ENCODE measurements at places on chromosomes 5 and 9.

- no peak for DNase-seq
These were observed 114.5 kb downstream of the C9orf152 start for GRCh38 chr9:110093417-110093816.

- no peak for DNase-seq
These were observed 217.8 kb upstream of the MAST4 start for GRCh38 chr5:66378407-66378806.

GRCh38 chr9:94908583-94909249 lies 182.2 kb downstream of the AOPEP start:
- DNase-seq, result no peak

GRCh38 chr5:169705322-169705721 lies 68.2 kb downstream of the DOCK2 start:
- no peak for DNase-seq

GRCh38 chr9:77453825-77454647 lies 194.1 kb downstream of the GNA14 start:
- DNase-seq, result no peak

DNA sequence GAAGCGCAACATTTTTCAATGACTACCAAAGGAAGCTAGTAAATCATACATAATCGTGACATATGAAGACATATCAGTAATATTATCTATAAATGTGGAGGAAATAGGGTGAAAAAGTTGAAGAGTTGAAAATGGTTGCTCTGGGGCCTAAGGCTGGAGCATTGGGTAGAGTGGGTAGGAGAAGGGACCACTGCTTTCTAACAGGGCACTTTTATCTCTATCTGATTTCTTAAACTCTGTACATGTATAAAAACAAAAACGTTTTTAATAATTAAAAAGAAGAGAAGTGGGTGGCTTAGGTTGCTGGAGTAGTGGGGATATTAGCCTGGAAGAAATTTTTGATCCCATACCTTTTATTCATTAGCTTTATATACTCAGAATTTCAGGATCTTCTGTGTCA lies 44.2 kb upstream of the ITGA1 start:
- no peak for DNase-seq

- DNase-seq, result peak; percentile 41
These were observed 125.2 kb downstream of the EDIL3 start for GRCh38 chr5:84259283-84260045.

Data from NCI-H446 treated with DMSO at 0.1 percent for 48 hours (cell line).